ENCODE measurements at places on chromosomes 2 and 18.

- DNase-seq, result no peak
Observed at GRCh38 chr2:3545788-3546478, 12.2 kb downstream of the RNASEH1 start.

- no peak for DNase-seq
Observed at GRCh38 chr18:48669180-48669675, 130.4 kb downstream of the CTIF start.

- no peak for DNase-seq
Observed at GRCh38 chr2:30341500-30342267, 105.4 kb upstream of the LCLAT1 start.

GRCh38 chr2:111244864-111245263, 124.2 kb downstream of the BCL2L11 start:
- DNase-seq, result no peak

DNA sequence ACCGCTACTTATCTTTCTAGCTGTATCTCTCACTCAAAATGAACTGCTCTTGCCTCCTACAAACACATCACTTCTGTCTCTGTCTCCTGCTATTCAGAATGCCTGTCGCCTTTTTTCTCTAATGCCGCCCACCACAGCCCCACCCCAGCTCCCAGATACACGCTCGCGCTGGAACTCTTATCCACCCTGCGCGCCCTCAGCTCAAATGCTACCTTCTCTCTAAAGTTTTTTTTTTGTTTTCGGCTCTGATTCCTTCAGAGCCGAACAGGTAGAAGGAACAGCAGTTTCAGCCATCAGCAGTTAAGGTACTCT, 3.9 kb upstream of the SOS1 start:
- DNase-seq, result no peak

GRCh38 chr2:241189093-241189855, 797 bp downstream of the ANO7 start:
- no peak for DNase-seq

- no peak for DNase-seq
Observed at GRCh38 chr2:166125557-166125956, 2.3 kb downstream of the SCN1A start.

DNA sequence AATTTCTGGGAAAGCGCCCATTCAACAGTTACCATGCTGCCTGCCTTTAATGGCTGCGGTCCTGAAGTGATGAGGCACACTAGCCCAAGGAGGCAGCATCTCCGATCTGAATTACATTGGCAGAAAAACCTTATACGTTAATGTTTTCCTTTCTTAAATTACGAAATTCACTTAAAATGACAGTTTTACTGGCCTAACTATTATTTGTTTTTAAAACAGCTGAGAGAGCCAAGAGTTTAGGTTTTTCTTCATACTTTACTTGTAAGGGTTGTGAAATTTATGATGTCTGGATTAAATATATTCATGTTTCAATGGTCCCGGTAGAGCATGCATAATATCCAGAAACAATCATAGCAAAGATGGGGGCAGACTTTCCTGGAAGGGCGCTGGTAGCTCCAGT, 115.2 kb upstream of the REV1 start:
- no peak for DNase-seq

DNA sequence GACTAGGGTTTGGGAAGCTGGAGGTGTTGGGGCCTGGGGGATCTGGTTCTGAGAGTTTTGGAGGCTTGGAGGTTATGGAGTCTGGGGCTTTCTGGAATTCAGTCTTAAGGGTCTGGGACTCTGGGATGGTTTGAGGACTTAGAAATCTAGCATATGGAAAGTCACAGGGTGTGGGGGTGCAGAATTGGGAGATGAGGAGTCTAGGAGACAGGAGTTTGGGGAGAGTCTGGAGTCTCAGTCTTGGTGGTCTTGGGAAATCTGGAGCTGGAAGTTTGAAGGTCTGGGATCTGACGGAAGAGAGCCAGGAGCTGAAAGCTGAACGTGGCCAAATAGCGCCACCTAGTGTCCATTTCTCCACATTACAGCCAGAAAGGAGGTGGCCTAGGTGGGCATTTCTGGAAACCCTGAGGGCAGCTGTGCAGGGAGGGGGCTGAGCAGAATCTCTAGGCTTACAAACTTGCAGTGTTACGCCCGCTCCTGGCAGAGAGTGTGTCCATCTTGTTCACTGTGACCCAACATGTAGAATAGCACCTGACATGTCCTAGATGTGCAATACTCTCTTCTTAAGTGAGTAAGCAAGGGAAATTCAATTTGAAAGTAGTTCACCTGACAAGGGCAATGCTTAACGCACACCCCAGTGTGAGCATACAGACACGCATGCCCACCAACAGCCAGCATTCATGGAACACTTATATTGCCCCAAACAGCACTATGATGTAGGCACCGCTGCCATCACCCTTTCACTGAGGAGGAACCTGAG, 204.8 kb downstream of the TFCP2L1 start:
- DNase-seq, result no peak

DNA sequence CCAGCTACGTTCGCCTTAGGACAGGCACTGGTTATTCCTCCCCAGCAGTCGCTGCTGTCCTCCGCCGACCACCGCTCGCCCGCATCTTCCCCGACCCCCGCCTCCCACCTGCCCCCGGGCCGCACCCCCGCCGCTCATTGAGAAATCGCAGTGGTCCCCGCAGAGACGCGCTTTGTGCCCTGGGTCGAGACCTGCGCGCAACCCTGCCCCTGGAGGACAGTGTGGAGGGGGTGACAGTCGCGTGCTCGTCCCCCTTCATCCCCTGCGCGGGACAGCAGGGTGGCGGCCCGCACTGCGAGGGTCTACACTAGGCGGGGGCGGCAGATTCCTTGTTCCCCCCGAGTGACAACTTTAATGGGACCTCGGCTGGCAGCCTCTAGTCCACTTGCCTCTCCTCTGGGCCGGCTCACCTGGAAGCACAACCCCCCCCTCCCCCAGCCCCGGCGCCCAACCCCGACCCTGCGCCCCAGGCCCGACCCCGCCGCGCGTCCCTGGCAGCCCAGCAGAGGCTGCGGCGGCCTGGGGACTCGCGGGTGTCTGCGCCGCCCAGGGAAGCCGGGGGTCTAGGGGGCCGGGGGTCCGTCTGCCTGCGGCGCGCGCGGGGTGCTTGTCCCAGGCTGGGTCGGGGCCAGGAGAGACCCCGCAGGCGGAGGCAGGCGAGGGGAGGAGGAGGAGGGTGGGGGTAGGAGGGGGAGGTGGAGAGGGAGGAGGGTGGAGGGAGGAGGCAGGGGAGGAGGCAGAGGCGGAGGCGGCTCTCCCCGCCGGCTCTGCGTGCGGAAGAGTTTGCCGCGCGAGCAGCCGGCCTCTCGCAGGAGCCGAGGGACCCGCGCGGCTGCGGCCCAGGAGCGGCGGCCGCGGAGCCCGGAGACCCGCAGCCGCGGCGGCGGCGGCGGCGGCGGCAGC, at the start of gene NPAS2:
Gene NPAS2 (plus strand): TSS at position 770 of the 903 bp plus-strand sequence. CDS start 84,616 bp downstream, outside the sequence.
- peak; percentile 68 for DNase-seq

DNA sequence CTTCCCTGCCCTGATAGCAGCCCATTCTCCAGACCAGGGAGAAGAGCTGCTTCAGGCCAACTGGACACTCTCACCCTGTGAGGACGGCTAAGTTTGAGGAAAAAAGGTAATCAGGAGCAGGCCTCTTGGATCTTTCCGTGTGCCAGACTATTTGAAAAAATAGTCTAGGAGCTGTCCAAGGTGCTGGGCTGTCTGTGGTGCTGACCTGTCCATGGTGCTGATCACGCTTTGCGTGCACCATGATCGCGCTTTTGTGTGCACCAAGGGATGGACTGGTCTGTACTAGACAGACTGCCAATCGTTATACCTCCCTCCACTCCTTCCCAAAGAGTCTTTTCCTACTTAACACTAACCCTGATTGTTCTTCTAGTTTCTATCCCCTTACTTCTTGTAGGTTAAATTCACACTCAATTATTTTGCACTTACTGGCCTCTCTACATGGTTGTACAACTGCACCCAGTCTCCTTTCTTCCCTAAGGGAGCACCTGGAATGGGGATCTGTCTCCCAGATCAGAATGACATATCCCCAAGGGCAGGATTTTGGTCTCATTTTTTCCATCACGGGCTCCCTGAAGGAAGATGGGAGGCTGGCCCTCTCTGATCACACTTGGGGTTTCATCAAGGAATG, 295.4 kb downstream of the CELF4 start:
- peak; percentile 29 for DNase-seq

DNA sequence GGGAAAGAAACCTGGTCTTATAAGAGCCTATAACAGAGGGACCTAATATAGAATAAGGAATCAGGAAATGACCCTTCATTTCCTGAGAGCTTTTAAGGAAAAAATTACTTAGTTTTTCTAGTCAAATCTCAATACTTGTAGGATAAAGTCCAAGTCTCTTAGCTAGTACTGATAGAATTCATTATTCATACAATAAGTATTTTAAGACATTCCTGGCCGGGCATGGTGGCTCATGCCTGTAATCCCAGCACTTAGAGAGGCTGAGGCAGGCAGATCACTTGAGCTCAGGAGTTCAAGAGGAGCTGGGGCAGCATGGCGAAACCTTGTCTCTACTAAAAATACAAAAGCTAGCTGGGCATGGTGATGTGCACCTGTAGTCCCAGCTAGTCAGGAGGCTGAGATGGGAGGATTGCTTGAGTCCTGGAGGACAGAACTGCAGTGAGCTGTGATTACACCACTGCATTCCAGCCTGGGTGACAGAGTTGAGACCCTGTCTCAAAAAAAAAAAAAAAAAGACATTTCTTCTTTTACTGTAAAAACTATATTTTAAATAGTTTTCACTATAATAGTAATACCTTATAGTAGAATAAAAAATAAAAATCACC, 3.2 kb downstream of the RAB3GAP1 start:
- peak; percentile 30 for DNase-seq

DNA sequence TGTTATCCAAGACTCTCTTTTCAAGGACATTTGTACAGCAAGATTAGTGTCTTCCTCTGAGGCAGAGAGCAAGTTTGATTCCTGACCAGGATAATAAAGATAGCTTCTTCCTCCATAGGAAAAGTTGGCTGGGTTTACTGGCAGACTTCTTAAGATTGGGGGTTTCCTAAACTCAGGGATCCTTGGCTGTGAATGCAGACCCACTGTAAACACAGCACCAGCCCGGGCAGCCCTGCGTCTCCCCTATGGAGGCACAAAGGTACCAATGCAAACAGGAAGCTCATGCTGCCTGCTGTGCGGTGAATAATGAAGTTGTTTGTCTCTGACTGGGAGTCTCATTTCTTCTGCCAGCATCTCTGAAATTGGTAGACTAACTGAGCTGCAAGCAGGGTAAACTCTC, 96.2 kb upstream of the ARHGAP28 start:
- DNase-seq, result no peak

GRCh38 chr18:28439870-28440269, 262.9 kb upstream of the CDH2 start:
- no peak for DNase-seq

- DNase-seq, result no peak
Observed at GRCh38 chr2:81304154-81304830, 999.7 kb upstream of the LRRTM1 start.

DNA sequence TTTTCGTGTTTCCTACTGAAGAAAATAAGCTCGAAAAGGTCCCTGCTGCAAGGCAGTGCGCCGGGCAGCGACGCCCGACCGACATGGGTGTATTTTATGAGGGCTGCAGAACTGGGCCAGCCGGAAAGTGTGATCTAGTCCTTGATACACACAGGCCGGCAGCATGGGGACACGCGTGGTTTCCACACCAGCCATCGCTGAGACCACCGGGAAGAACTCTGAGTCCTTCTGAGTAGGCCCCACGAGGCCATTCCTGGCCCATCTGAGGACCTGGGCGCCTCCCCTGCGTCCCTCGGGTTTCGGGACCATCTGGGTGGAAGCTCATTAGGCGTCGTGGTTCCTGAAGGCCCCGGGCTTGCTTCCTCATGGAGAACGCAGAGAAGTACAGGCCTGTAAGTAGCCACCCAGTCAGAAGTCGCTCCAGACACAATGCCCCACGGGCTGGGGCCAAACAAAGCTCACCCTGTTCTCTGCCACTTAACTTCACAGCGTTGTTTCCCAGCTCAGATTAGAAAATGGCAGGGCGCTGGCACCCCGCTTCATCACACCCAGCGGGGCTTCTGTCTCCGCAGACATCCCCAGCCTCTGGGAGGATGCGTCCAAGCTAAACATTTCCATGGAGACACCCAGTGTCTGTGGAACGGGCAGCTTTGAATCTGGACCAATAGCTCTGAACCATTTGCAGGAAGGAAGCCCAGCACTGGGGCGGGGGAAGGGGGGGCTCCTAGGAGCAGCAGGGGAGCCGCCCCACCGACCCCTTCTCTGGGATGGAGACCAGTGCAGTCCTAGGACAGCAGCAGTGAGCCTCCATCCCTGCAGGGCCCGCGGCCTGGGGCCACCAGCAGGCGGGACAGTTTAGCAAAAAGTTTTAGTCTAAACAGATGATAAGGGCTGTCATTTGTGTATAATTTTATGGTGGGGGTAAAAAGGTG, 2.4 kb downstream of the NFATC1 start:
- peak; percentile 26 for DNase-seq

- DNase-seq, result no peak
Observed at GRCh38 chr18:73060666-73061288, 193.0 kb upstream of the NETO1 start.

DNA sequence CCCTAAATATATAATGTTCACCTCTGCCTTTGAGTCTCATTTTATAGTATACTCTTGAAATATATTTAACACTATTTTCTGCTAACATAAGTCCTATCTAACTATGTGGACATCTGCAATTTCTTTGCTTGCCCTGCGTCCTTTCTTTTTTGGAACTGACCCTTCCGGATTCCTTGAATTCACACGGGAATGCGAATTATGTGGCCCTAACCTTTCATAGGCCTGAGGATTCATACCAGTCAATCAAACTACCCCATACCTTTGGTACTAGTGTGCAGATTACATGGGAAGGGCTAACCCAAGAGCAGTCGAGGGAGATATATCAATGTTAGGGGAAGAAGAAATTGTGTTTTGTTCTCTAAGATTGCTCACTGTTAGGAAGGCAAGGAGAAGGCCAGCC, 56.4 kb downstream of the NRXN1 start:
- no peak for DNase-seq

DNA sequence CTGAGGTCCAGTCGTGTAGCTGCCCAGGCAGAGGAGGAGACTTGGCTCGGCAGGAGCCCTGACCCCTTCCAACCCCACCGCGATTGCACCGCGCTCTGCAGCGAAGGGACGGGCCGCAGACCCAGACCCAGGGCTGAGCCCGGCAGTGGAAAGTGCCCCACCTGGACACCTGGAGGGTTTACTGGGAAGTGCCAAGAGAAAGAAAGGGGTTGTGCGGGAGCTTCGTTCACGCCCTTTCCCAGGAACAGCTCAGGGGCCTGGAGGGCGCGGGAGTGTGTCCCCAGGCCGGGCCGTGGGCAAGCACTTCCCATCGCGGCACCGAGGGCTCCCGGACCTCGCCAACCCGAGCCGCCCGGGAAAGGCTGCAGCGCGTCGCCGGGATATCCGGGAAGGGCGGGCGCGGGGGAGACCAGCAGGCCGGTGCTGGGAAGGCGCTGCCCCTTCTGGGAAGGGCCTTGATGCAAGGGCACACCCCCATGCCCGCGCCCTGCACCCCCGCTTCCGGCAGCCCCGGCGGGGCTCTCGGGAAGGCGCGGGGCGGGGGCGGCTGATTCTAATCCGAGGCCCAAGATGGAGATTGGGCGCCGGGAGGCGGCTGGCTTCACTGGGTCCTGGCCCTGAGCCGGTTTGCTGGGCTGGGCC, 36.1 kb upstream of the MRPL33 start:
- DNase-seq, result peak; percentile 89

- no peak for DNase-seq
Observed at GRCh38 chr18:41501848-41502247, 453.2 kb upstream of the PIK3C3 start.

GRCh38 chr18:50662775-50663383, 103.0 kb downstream of the MAPK4 start:
- no peak for DNase-seq

- DNase-seq, result peak; percentile 61
Observed at GRCh38 chr2:118881490-118882129, 34.2 kb upstream of the EN1 start.
